ENCODE measurements at places on chromosomes 7 and 10.
A peak's percentile ranks its signal among the peaks of the same experiment; 100 is the strongest.

DNA sequence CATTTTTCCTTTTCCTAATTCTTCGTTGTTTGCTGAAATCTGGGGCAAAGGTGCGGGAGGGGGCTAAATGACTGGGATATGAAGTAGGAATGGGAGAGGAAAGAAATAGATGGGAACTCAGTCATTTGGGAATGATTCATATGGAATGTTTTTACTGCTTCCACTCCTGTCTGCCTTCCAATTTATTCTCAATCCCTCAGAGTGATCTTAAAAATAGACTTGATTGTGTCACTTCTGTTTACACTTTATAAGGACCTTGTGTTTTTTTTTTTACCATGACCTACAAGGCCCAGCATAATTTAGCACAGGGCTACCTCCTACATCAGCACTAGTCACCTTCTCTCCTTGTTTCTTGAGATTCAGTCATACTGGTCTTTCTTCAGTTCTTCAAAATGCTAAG is 97.9 kb downstream of the PTEN start:
- DNase-seq: peak; percentile 51

GRCh38 chr7:129781928-129782817 is 170.6 kb downstream of the UBE2H start:
- no peak for DNase-seq

GRCh38 chr7:148931470-148931869 is 47.4 kb upstream of the EZH2 start:
- no peak for DNase-seq

DNA sequence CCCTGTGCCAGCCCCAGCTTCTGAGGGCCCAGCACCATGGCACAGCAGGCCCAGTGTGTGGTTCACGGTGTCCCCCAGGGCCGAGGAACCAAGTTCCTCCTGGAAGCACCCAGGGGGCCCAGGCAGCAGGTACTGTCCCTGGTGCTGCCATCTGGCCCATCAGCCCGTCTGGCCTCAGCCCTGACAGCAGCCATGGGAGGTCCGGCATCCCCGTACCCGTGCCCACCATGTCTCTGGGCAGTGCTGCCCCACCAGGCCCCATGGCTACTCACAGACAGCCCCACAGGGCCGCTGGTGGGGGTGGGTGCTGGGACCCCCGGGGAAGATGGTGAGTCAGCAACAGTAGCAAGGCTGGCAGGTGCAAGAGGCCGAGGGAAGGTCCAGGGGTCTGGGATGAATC is 32.8 kb downstream of the STK32C start:
- no peak for DNase-seq

DNA sequence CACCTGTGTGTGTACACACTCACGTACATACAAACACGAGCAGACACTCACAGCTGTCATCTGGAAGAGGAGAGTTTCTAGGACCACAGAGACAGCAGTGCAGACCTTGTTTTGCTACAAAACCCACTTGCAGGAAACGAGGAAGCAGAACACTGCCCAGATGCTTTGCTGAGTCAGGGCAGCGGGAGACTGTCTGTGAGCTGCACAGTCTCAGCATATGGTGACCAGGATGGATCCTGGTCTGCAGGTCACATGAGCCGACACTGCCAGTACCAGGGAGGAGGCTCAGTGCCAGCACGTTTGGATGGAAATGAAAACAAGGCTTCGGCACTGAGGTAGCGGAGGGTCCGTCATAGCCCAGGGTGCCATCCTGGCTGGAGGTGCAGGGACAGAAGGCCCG is 117.6 kb upstream of the DPP6 start:
- no peak for DNase-seq

GRCh38 chr10:119306514-119306951 is 99.2 kb downstream of the GRK5 start:
- no peak for DNase-seq

All from kidney glomerular epithelial cell (primary cell).